ENCODE measurements at places on chromosomes 13 and 19.

DNA sequence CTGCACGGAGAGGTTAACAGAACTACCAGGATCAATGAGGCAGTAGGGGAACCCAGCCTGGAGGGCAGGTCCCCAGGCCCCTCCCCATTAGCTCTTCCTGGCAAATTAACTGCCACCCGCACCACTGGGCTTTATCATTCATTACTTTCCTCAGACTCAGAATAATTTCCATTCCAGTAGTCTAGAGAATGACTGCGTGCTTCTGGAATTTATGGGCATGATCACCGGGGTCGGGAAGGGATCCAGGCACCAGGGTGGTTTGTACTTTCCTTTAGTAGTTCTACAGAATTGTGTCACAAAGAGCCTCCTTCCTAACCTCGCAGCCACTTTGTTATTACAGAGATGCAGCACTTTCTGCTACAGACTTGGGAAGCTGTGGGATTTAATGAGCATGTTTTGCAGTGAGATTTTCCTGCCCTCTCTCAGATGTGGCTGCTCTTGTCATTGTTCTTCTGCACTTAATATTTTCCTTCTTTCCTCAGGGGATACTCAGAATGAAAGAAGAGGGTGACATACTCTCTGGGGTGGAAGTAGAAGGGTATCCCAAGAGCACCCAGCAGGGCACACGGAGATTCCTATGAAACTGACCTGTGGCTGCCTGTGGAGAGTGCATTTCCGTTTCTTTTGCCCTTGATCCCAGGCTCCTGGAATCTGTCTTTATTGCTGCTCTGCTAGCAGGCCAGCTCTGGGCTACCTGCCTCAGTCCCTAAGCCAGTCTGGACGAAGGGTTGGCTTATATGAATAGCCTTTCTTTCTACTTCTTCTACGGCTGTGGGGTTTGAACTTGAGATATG is 285.0 kb upstream of the SLC10A2 start:
- peak; percentile 59 for DNase-seq

DNA sequence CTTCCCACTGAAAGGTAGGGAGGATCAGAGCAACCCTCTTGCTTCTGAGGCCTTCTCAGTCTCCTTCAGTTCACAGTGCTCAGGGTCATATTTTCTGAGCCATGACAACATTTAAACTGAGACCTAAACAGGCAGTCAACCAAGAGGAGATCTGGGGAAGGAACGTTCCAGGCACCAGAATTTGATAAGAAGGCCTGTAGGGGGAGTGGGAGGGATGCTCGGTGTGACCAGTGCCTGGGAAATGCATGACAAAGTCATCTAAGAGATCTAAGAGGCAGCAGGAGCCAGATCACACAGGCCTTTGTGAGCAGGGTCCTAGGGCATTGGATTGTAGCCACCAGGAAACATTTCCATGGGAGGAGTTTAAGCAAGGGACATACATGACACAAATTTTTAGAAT is 71.6 kb downstream of the SHISA2 start:
- peak; percentile 47 for DNase-seq

DNA sequence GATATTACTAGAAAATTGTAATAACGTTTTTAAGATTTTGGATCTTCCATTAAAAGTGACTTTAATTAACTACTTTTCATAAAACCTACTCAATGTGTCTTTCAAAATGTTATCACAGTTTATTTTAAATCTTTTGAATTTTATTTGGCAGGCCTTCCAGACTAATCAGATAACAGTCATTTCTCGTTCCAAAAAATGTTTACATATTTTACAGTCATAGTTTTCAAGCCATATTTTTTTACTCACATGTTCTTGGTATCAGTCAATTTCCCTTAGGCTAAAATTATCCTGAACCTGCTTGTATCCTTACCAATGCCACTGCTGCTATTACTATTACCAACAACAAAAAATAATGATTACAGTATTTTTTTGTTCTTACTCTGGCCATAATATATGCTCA is 1783.5 kb downstream of the SLITRK5 start:
- peak; percentile 32 for DNase-seq

- no peak for DNase-seq
Observed at GRCh38 chr13:99281811-99282263, 23.7 kb upstream of the GPR18 start.

DNA sequence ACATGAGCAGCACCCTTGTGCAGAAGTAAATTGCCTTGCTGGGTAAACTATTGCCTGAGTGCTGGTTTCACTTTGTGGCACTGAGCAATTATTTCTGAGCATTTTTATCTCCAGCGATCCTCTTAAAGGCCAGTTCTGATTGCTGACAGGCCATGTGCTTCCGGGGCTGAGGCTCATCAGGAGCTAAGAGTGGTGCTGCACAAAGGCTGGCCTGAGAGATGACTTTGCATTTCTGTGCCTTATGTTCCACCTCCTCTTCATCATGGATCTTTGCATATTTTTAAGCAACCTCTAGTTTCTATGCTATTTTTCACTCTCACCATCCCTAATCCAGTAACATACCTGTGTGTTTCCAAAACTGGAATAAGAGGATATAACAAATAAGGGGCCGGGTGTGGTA is 17.6 kb upstream of the COG6 start:
- no peak for DNase-seq

- no peak for DNase-seq
Observed at GRCh38 chr19:30498707-30499106, 126.5 kb downstream of the ZNF536 start.

DNA sequence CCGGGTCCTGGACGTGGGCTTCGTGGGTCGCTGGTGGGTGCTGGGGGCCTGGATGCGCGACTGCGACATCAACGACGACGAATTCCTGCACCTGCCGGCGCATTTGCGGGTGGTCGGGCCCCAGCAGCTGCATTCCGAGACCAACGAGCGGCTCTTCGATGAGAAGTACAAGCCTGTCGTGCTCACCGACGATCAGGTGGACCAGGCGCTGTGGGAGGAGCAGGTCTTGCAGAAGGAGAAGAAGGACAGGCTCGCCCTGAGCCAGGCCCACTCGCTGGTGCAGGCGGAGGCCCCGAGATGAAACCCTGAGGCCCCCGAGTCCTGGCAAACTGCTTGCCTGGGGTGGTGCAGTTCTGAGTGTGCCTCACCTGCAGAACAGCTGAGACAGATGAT is 787 bp downstream of the TIMM29 start:
- DNase-seq = no peak

- peak; percentile 38 for DNase-seq
Observed at GRCh38 chr13:59771272-59771671, 392.5 kb downstream of the DIAPH3 start.

- no peak for DNase-seq
Observed at GRCh38 chr13:87671753-87672605, 808 bp downstream of the SLITRK5 start.

- DNase-seq = peak; percentile 38
Observed at GRCh38 chr19:662207-662961, 630 bp downstream of the RNF126 start.

- DNase-seq = peak; percentile 84
Observed at GRCh38 chr13:41668130-41668757, 210.9 kb downstream of the RGCC start.

- DNase-seq = no peak
Observed at GRCh38 chr13:98285317-98285716, 108.2 kb upstream of the RNF113B start.

GRCh38 chr19:40005691-40006272 is 8.9 kb downstream of the ZNF546 start:
- DNase-seq = no peak

Data from PC-3 (cell line).